Activated gamma-delta T cell treated with anti-CD3 and anti-CD28 coated beads, Interleukin-2, amount 50 U/mL, for 16 hours (primary cell): ENCODE measurements at places on chromosomes 12 and 14.

DNA sequence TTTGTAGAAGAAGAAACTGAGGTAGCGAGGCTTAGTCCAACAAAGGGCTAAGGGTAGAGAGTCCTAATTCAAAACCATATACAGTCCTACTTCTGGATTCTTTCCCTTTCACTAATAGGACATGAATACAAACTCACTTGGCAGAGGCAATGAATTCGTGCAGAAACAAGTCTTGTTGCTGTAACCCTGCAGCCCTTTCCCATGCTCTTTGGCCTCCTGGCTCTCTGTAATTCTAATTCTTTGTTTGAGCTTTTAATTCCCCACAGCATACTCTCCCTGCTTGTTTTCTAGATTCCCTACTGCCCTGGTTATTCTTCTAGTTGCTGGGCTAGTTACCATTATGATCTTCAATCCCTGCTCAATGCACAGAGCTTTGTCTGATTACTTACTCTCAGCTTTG is 381.4 kb downstream of the ETNK1 start:
- no peak for DNase-seq

DNA sequence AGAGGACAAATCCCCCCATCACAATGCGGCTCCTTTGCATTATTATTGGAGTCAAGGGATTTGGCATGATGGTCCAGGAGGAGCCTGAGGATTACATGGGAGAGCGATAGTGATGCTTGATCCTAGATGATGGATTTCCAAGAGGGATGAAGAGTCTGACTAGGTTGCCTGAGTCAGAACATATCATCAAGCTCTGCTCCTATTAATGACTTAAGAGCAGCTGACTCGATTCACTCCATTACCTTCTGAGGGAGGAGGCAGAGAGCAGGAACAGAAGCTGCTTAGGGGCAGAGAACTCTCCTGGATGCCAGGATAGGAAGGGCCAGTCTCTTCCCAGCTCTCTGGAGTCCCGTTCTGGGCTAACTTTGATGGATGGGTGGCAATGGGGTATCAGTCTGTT is 54.0 kb upstream of the CISTR start:
- DNase-seq = no peak

- DNase-seq = no peak
Observed at GRCh38 chr12:57010627-57011247, 4.4 kb upstream of the ZBTB39 start.

- DNase-seq = no peak
Observed at GRCh38 chr12:28878629-28879028, 270.4 kb upstream of the FAR2 start.

GRCh38 chr12:15754233-15754632 is 35.0 kb downstream of the EPS8 start:
- DNase-seq = no peak

DNA sequence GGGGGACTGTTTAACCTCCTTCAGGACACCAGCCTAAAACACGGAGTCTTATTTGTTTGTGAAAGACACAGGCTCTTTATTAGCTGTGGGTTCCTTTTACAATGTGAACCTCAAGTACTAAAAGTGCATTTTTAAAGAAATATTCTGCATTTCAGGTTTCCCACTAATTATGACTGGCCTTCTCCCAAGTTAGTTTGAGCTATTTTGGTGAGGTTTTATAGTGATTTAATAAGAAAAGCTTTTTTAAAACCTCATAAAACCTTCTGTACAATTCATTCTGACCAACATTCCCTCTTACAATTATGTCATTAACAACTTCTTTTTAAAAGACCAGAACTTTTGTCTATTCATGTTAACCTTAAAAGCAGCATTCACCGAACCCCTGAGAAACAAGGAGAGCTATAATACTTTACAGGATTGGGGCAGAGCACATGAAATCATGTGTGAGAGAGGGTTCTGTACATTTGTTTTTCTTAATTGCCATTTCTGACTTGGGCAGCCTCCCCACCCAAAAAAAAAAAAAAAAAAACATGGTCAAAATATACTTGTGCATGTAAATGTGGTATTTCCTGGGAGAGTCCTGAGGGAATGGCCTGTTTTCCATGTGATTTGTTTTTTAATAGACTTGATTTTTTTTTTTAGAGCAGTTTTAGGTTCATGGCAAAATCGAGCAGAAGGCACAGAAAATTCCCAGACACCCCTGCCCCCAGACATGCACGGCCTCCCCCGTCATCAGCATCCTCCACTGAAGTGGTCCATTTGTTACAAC is 169.5 kb downstream of the CHST11 start:
- no peak for DNase-seq

- DNase-seq = no peak
Observed at GRCh38 chr12:70553391-70553859, 83.8 kb downstream of the PTPRB start.

GRCh38 chr12:122135437-122136031 is 38.5 kb downstream of the IL31 start:
- DNase-seq = no peak

DNA sequence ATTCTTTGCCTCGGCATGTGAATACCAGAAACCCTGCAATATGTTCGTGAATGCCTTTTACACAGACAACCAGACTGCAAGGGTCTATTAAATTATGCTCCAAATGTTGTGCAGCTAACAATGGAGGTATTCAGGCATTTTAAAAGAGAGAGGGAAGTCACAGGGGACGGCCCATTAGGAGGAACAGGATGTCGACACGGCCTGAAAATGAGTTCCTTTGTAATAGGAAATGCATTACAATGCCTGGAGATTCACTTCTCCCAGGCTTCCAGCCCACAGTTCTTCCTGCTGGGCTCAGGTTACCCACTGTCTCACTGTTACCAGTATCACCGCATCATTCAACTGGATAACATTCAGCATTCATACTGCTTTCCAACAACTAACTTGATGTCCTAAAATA is 2.5 kb downstream of the DUSP6 start:
- DNase-seq = no peak

- no peak for DNase-seq
Observed at GRCh38 chr14:21037156-21037555, 2.5 kb upstream of the RNASE13 start.

- DNase-seq = no peak
Observed at GRCh38 chr12:101053203-101053602, 156.8 kb downstream of the SLC5A8 start.

DNA sequence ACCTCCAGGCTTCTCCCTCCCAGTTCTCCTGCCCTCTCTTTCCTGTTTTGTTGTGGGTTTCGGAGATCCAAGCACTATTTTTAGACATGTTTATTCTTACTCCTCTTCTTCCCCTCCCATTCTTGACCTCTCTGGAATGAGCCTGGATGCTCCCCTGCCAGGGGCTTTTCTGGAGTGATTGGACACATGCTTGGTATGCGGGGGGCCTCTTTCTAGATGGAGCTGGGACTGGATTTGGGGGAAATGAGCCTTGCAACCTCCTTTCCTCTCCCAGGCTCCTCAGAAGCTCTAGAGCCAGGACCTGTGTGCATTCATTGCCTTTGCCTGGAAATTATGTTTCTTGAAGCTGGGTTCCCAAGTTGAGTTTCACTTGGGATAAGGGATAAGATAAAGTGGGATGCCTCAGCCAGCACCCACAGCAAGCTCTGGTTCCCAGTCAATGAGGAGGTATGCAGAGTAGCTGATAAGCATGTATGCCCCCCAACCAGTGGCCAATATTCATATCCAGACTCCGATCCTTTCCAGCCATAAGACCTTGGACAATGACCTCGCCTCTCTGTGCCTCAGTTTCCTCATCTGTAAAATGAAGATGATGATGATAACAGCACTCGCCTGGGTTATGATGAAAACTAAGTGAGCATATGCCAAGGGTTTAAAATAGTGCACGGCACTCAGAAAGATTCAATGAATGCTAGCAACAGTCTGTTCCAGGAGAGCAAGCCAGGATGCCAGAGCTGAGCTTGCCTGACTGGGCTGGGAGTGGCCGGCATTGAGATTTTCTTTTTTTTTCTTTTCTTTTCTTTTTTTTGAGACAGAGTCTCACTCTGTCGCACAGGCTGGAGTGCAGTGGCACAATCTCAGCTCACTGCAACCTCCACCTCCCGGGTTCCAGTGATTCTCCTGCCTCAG is 97.8 kb downstream of the SCARB1 start:
- DNase-seq = no peak

DNA sequence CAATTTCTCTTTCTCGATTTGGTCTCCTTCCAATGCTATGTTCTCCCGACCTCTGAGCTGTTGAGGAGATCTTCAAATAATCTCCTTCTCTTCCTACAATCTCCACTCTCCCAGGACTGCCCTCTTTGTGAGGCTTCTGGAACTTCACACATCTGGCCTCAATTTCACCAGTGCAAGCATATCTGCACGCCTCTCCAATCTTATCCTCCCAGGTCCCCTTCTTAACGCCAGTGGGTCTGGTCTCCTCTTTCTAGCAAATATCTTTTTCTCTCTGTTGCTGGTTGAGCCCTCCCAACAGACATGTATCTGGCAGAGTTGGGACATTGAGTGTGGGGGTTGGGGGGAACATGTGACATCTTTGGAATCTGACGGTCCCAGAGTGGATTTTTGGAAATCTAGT is 17.9 kb downstream of the RTL1 start:
- no peak for DNase-seq

GRCh38 chr12:39420043-39420442 is 22.9 kb downstream of the KIF21A start:
- no peak for DNase-seq

DNA sequence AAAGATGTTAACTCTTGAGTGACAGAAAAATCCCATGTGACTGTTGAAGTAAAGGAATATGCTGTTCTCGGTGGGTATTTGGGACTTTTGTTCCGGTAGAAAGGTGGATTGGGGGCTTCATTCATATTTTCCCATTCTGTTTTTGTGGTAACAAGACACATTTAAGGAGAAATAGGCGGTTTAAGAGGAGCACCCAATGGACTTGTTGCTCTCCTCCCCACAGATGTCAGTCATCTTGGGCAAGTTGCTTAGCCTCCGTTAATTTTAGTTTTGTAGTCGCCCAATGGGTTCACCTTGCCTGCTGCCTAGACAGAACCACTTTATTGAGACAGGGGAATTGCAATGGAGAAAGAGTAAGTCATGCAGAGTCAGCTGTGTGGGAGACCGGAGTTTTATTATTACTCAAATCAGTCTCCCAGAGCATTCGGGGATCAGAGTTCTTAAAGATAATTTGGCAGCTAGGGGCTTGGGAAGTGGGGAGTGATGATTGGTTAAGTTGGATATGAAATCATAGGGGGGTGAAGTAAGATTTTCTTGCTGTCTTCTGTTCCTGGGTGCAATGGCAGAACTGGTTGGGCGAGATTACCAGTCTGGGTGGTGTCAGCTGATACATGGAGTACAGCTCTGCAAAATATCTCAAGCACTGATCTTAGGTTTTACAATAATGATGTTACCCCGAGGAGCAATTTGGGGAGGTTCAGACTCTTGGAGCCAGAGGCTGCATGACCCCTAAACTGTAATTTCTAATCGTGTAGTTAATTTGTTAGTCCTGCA is 50.3 kb downstream of the SLC38A1 start:
- DNase-seq = no peak
